Muscle of leg (tissue), 16 donors: ENCODE measurements at places on chromosomes 2 and 18.
A peak's percentile ranks its signal among the peaks of the same experiment; 100 is the strongest.

DNA sequence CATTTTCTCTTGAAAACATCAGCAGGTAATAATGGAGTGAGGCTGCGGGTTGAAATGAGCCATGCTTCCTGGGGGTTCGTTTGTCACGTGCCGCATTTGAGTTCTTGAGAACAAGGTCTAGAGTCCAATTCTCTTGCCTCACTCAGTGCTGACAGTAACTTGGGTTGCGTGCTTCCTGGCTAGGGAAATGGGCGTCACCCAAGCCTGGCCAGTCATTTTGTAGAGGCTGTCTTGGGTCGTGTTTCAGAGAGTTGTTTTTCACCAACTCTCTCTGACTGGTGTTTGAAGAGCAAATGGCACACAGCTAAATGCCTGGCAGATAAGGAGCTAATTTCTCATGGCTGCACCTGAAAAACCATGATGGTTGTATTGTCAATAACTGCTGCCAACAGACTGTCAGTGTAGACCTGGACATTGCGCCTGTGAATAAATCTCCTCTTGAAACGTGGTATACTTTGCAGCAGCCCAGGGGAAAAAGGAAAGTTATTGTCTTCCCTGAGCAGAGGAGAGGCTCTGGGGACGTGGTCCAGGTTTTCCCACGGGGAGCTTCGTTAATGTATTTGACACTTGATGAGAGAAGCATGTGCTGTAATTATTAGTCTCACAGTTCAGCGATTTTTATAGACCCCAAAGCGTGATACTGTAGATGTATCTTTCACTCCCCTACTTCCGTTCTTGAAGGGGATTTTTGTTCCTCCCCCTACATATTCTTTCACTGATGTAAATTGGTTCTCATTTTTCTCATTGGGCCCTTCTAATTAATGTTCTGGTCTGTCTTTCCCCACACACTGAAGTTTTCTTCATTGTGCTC lies 196.0 kb downstream of the FHOD3 start:
- peak; percentile 22 for DNase-seq

DNA sequence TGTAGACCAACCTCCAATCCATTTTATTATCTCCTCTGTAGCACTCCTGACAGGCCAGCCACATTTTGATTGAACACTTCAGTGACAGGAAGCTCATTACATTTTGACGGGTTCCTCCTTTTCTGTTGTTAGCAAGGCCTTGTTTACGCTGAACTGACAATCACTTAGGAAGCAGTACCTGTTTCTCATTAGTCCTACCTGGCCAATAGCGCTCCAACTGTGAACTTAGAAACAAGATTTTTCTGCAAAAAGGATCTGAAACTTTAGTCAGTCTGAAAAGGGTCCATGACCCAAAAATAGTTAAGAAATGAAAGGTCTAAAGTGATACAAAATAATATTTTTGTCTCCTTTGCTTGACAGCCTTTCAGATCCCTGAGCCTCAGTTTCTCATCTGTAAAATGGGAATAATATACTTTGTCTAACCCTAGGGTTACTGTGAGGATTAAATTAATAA lies 119.6 kb upstream of the MSTN start:
- DNase-seq = no peak

DNA sequence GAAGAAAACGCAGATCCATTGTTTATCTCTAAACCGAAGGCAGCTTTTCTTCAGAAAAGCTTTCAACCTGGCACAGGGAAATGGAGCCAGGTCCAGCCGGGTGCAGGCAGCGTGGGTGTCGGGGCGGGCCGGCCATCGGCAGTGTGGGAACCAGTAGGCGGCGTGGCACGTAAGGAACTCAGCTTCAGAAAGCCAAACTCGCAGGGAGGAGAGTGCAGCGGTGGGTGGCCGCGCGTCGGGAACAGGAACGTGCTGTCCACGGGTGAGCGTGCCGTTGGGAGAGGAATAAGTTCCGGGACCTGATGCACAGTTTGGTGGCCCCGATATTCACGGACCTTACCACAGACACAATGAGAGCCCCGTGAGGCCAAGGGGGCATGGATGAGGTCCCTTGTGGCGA lies 270.4 kb downstream of the TWIST2 start:
- no peak for DNase-seq

- DNase-seq = no peak
Measured at GRCh38 chr2:221322741-221323140, 249.4 kb downstream of the EPHA4 start.

DNA sequence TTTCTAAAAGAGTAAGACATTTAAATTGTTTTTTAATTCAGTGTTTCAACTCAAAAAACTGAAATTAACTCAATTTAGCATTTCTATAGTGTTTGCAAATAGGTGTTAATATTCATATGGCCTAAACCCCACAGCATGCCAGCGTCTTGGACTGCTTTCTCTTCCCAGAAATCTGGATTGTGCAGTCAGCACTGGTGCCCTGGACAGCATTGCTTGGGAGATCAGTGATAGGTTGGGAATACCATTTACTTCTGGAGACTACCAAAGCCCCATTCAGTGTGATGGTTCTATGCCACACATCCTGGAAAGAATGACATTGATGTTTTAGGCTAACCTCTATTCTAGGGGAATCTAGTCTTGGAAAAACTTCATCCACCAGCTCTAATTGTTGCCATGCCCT lies 455.0 kb upstream of the KLHL29 start:
- DNase-seq = no peak
